Central memory CD8-positive, alpha-beta T cell (primary cell): ENCODE measurements at places on chromosomes 16 and 17.

DNA sequence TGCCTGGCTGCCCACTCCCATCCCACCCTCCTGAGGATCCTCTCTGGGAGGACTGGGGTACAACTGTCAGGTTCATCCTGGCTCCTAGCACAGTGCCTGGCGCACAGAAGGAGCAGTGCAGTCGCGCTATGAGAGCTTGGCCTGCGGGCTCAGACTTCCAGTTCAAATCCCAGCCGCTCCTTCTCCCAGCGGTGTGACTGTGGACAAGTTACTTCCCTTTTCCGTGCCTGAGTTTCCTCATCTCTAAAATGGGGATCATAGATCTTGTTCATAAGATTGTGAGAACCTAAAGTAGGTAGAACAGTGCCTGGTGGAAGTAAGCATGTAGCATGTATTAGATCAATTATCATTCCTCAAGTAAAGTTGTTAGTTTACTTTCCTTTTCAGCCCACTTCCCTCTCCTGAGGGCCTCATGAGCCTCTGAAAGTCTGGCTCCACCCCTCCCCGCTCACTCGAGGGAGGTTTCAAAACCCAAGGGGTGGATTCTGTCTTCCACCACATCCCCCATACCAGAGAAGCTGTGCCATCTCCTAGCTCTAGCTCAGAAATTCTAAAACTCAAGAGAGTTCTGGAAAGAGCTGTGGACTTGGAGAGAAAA, 19.9 kb upstream of the COL1A1 start:
- peaks cover 35% of the 10 kb centered on the region for H3K27me3 ChIP-seq
- H3K4me3 ChIP-seq, result no peak overlapping the region
- no peak overlapping the region for H3K27ac ChIP-seq
- H3K4me1 ChIP-seq, result no peaks in the 10 kb centered on the region

- peaks cover 65% of the 10 kb centered on the region for H3K36me3 ChIP-seq
- no peak for DNase-seq
- H3K4me1 ChIP-seq, result peaks cover 72% of the 10 kb centered on the region
- H3K4me3 ChIP-seq, result peak overlapping the region; percentile 83
- no peaks in the 10 kb centered on the region for H3K27me3 ChIP-seq
- peak overlapping the region; percentile 95 for H3K27ac ChIP-seq
Observed at GRCh38 chr16:11563493-11564040, 23.2 kb downstream of the LITAF start.

- H3K36me3 ChIP-seq, result no peaks in the 10 kb centered on the region
- H3K27me3 ChIP-seq, result peaks cover 9% of the 10 kb centered on the region
- no peaks in the 10 kb centered on the region for H3K4me1 ChIP-seq
- DNase-seq, result no peak
- H3K4me3 ChIP-seq, result no peak overlapping the region
- H3K27ac ChIP-seq, result no peak overlapping the region
Observed at GRCh38 chr16:87126403-87127025, 190.7 kb downstream of the C16orf95 start.

DNA sequence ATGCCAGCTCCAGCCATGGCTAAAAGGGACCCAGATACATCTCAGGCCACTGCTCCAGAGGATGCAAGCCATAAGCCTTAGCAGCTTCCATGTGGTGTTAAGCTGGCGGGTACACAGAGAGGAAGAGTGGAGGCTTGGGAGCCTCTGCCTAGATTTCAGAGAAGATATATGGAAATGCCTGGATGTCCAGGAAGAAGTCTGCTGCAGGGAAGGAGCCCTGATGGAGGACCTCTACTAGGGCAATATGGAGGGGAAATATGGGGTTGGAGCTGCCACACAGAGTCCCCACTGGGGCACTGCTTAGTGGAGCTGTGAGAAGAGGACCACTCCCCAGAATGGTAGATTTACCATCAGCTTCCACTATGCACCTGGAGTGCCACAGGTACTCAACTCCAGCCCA, 32.1 kb downstream of the RNF112 start:
- peaks cover 7% of the 10 kb centered on the region for H3K4me1 ChIP-seq
- no peak for DNase-seq
- no peak overlapping the region for H3K27ac ChIP-seq
- H3K36me3 ChIP-seq, result no peaks in the 10 kb centered on the region

DNA sequence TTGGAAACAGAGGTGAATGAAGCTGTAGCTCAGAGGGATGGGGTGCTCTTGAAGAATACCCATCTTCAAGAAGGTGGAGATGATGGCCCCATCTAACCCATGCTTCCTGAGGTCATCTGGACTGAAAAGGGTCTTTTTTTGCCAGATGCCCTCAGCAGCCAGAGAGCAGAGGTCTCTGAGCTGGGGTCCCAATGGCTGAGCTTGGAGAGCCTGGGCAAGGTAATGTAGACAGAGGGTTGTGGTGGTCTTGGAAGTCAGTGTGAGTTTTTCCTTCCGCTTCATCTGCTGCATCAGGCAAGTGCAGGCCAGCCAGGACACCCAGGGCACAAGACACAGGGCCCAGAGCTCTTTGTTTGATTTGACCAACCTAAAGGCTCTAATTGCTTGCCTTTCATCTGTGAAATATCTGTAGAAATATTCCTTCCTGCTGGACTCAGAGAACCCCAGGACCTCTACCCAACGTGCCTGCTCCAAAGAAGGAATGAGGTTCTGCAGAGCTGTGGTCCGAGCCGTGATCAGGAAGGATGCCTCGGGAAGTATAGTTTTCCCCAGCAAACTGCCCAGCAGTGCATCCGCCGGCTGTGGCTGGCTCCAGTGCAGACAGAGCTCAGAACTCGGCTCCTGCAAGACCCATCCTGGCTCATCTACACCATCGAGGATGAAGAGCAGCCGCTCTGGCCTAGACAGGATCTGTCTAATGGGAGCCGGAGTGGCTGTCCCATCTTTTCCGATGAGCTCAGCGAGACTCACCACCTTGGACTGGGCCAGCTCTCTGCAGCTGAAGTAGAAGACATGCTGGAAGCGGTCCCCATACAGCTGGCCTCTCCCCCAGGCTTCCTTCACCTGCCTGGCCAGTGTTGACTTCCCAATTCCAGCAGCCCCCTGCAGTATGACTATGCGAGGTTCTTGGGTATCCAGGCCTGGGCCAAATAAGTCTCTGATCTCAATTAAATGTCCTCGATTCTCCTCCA, 25.2 kb downstream of the NLRP1 start:
- peaks cover 49% of the 10 kb centered on the region for H3K36me3 ChIP-seq
- peaks cover 43% of the 10 kb centered on the region for H3K4me1 ChIP-seq
- no peak overlapping the region for H3K4me3 ChIP-seq
- no peak for DNase-seq
- H3K27ac ChIP-seq, result peak overlapping the region; percentile 32

DNA sequence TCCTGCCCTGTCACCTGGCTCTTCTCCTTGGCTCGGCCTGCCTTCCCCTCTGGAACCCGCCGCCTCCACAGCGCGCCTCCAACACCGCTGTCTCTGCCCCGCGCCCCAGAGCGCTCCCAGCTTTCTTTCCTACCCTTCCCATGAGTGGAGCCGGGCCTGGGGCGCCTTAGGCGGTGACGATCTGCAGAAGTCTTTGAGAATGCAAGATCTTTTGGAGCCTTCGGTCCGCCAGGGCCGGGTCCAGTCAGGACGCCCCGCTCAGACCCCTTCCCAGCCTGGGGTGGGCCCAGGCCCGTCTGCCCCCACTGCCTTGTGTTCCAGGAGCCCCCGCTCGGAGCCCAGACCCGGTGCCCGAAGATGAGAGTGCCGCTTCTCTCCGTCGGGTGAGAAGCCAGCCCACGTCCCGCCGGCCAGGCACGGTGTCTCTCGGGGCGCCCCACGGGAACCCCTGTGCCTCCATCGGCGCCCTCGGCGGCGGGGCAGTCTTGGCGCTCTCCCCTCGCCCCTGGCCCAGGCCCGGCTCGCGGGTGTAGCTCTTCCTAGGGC, 40.0 kb downstream of the MRM1 start:
- H3K27ac ChIP-seq, result no peak overlapping the region
- H3K4me3 ChIP-seq, result peak overlapping the region; percentile 70
- H3K4me1 ChIP-seq, result peaks cover 17% of the 10 kb centered on the region
- H3K27me3 ChIP-seq, result peaks cover 88% of the 10 kb centered on the region
- no peaks in the 10 kb centered on the region for H3K36me3 ChIP-seq

DNA sequence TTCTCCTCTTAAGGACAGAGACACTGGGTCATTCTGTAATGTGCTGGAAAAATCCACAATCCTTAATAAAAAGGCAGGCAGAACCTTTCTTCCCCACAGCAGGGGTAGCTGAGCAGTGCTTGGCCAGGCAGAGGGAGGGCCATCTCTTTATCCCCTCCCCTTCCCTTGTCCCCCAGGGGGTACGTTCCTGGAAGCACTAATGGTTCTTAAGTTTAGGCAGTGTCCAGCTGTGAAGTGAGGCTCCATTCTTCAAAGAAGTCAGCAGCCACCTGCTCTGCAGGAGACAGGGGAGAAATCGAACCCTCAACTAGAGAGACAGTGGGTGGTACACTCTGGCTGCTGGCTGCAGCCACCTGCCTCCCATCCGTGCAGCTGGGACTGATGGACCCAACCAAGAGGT, 533.9 kb upstream of the CDH11 start:
- DNase-seq, result no peak
- no peak overlapping the region for H3K4me3 ChIP-seq

GRCh38 chr16:21056396-21056795, 94.2 kb downstream of the DNAH3 start:
- DNase-seq, result no peak
- no peak overlapping the region for H3K4me3 ChIP-seq
- no peak overlapping the region for H3K27ac ChIP-seq
- H3K27me3 ChIP-seq, result peaks cover 70% of the 10 kb centered on the region
- no peaks in the 10 kb centered on the region for H3K4me1 ChIP-seq

DNA sequence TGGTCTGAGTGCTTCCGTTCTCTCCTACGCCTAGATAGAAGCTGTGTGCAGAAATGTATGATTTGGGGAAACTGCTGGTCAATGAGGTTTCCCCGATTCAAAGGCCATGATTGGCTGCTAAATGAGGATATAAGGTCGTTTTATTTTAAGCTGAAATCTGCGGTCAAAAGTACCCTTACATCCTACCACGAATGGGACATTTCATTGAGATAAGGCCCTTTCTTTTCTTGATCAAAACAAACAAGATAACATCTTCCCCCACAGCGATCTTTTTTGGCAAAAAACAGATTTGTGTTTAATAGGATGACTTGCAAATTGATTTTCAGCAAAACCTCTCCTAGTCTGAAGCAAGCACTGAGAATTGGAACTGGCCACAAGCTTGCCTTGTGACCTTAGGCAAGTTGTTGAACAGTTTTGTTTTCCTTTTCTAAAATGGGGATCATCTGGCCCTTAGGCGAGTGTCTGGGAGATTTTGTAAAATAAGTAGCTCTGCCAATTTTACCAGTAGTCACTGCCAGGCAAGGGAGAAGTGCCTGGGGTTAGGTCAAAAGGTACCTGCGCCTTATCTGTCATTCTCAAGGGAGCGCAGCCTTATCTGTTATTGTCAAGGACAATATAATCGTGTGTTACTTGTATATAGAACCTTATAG, 635 bp downstream of the SCPEP1 start:
- no peaks in the 10 kb centered on the region for H3K27me3 ChIP-seq
- DNase-seq, result no peak
- peaks cover 16% of the 10 kb centered on the region for H3K36me3 ChIP-seq
- H3K4me3 ChIP-seq, result peak overlapping the region; percentile 90
- H3K4me1 ChIP-seq, result peaks cover 15% of the 10 kb centered on the region

- no peak overlapping the region for H3K4me3 ChIP-seq
- H3K27me3 ChIP-seq, result no peaks in the 10 kb centered on the region
- H3K36me3 ChIP-seq, result peaks cover 27% of the 10 kb centered on the region
- peaks cover 31% of the 10 kb centered on the region for H3K4me1 ChIP-seq
- H3K27ac ChIP-seq, result no peak overlapping the region
Observed at GRCh38 chr17:18919963-18920362, 32.0 kb upstream of the SLC5A10 start.

- peaks cover 4% of the 10 kb centered on the region for H3K36me3 ChIP-seq
- H3K4me1 ChIP-seq, result no peaks in the 10 kb centered on the region
- no peak for DNase-seq
- no peak overlapping the region for H3K27ac ChIP-seq
Observed at GRCh38 chr17:37211136-37211535, 164.6 kb upstream of the C17orf78 start.

DNA sequence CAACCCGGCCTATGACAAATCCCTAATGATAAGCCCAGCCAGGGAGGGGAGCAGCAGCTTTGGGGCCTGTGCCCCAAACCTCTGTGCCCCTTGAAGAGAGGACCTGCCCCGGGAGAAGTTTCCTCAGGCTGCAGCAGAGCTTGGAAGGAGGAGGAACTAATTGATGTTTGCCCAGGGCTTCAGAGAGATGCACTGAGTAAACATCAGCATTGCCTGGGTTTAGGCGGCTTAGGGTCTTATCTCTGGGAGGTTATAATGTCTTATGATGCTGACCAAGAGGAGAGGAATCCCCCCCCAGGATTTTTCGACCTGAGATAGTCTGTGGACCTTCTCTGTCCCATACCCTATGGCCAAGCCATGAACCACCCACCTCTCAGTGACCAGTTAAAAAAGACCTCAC, 148.7 kb upstream of the SDK2 start:
- H3K36me3 ChIP-seq, result no peaks in the 10 kb centered on the region
- H3K27ac ChIP-seq, result no peak overlapping the region
- DNase-seq, result no peak

- no peak overlapping the region for H3K27ac ChIP-seq
- no peaks in the 10 kb centered on the region for H3K4me1 ChIP-seq
Observed at GRCh38 chr16:19283637-19284036, 1.9 kb upstream of the CLEC19A start.

- peaks cover 56% of the 10 kb centered on the region for H3K27me3 ChIP-seq
- peaks cover 15% of the 10 kb centered on the region for H3K36me3 ChIP-seq
- H3K4me3 ChIP-seq, result no peak overlapping the region
- peaks cover 28% of the 10 kb centered on the region for H3K4me1 ChIP-seq
- H3K27ac ChIP-seq, result no peak overlapping the region
Observed at GRCh38 chr17:48540213-48540612, 4.7 kb downstream of the HOXB2 start.

DNA sequence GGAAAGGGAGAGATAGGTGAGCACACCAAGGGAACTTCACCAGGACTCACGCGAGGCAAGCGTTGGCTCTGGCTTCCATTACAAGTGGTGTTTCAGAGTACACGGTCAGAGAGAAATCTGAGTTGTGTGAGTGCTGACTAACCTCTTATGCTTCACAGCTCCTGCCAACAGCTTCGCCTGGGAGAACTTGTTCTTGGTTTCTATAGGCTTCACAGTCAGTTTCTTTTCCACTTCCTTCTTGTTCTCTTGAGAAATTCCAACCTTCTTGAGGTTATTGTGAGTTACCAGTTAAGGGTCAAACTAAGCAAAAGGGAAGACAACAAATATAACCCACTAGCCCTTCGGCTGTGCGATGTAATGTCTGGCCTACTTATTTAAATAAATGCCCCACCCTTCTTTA, 18.9 kb downstream of the PSME3IP1 start:
- no peaks in the 10 kb centered on the region for H3K27me3 ChIP-seq
- no peak for DNase-seq

- H3K4me1 ChIP-seq, result peaks cover 11% of the 10 kb centered on the region
- DNase-seq, result no peak
- H3K36me3 ChIP-seq, result peaks cover 5% of the 10 kb centered on the region
- H3K4me3 ChIP-seq, result no peak overlapping the region
Observed at GRCh38 chr17:57858838-57859237, 9.0 kb upstream of the MRPS23 start.

DNA sequence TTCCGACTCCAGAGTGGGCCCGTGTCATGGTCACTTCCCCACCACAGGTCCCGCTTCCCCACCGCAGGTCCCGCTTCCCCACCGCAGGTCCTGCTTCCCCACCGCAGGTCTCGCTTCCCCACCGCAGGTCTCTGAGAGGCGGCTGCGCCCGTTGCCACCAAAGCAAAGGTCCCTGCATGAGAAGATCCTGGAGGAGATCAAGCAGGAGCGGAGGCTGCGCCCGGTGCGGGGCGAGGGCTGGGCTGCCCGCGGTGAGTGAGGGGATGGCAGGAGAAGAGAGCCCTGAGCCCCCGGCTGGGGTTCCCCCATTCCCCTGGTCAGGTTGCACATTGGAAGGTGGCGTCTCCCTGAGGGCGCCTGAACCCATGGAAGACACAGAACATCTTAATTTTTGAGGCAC, 17.4 kb upstream of the TCF25 start:
- H3K4me3 ChIP-seq, result no peak overlapping the region
- no peak for DNase-seq
- peaks cover 2% of the 10 kb centered on the region for H3K36me3 ChIP-seq
- no peaks in the 10 kb centered on the region for H3K27me3 ChIP-seq
- H3K27ac ChIP-seq, result no peak overlapping the region
